ENCODE measurements at places on chromosomes 12 and 14.

- H3K4me1 ChIP-seq = no peaks in the 10 kb centered on the region
- H3K27ac ChIP-seq = no peak overlapping the region
- H3K4me3 ChIP-seq = no peak overlapping the region
- no peaks in the 10 kb centered on the region for H3K36me3 ChIP-seq
Observed at GRCh38 chr12:64009321-64010068, 165.0 kb downstream of the SRGAP1 start.

DNA sequence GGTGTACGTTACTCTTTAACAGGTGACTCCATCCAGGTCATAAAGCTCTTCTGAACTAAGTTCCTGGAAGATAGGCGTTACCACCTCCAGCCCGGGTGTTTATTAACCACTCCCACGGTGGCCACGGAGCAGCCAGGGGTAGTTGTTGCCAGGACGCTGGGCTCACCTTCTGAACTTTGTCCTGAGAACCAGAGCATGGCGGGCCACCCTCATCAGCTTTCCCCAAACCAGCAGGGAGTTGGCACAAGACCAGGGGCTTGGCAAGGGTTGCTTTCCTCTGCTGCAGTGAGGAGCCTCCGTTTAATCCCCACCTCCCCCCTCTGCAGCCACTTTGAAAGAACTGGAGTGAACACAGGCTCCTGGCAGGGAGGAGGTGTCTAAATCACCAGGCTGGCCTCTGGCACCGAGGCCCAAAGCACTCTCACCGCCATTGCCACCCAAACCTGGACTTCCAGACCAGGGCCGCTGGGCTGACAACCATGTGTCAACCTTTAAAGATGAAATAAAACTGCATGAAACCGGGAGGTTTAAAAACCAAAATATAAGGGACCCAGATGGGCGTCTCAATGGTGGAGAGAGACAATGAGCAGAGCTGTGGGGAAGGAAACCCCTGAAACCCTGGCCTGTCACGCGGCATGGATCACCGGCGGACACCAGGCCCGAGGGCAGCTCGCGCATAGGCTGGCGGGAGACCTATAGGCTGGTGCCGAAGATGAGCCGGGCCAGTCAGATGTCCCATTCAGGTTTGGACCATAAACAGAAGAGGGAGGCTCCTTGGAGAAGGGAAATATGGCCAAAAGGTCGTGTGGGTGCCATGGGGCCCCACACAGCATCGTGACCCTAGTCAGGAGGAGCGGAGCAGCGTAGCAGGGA lies 30.9 kb upstream of the TDRD9 start:
- DNase-seq = no peak
- no peaks in the 10 kb centered on the region for H3K36me3 ChIP-seq
- no peak overlapping the region for H3K4me3 ChIP-seq

DNA sequence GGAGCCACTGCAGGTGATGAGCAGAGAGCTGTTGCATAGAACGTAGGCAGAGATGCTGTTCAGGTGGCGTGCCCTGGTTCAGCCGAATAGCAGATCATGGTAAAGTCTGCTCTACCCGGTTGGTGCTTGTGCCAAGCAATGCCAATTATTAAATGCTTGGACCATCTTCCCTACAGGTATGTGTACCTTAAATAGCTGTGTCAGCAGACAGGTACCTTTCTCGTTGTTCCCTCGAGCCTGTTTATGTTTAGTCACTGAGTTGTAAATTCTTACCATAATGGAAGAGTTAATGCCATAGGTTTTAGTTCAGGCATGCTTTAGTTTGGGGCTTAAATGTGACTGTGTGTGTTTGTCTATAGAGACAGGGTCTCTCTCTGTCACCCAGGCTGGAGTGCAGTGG lies 112.5 kb upstream of the CPM start:
- no peak for DNase-seq
- H3K36me3 ChIP-seq = no peaks in the 10 kb centered on the region
- H3K4me3 ChIP-seq = no peak overlapping the region
- no peaks in the 10 kb centered on the region for H3K27me3 ChIP-seq

- H3K27ac ChIP-seq = no peak overlapping the region
- H3K4me3 ChIP-seq = no peak overlapping the region
- H3K27me3 ChIP-seq = no peaks in the 10 kb centered on the region
- H3K36me3 ChIP-seq = peaks cover 9% of the 10 kb centered on the region
- no peaks in the 10 kb centered on the region for H3K4me1 ChIP-seq
Observed at GRCh38 chr14:100383727-100384158, 60.6 kb downstream of the SLC25A47 start.

- no peak for DNase-seq
- no peak overlapping the region for H3K27ac ChIP-seq
- H3K27me3 ChIP-seq = no peaks in the 10 kb centered on the region
Observed at GRCh38 chr12:81354327-81354932, 276.6 kb downstream of the ACSS3 start.

- no peaks in the 10 kb centered on the region for H3K27me3 ChIP-seq
- peaks cover 6% of the 10 kb centered on the region for H3K4me1 ChIP-seq
- H3K36me3 ChIP-seq = no peaks in the 10 kb centered on the region
- H3K27ac ChIP-seq = no peak overlapping the region
Observed at GRCh38 chr12:50579757-50580267, 75.0 kb downstream of the DIP2B start.

- H3K27ac ChIP-seq = no peak overlapping the region
- no peak for DNase-seq
- H3K4me3 ChIP-seq = no peak overlapping the region
- no peaks in the 10 kb centered on the region for H3K36me3 ChIP-seq
- no peaks in the 10 kb centered on the region for H3K4me1 ChIP-seq
Observed at GRCh38 chr12:132245521-132246101, 83.8 kb downstream of the GALNT9 start.

- H3K4me3 ChIP-seq = no peak overlapping the region
- no peaks in the 10 kb centered on the region for H3K36me3 ChIP-seq
- no peaks in the 10 kb centered on the region for H3K4me1 ChIP-seq
- DNase-seq = no peak
- H3K27ac ChIP-seq = no peak overlapping the region
- H3K27me3 ChIP-seq = no peaks in the 10 kb centered on the region
Observed at GRCh38 chr14:49114161-49114893, 471.9 kb downstream of the RPS29 start.

- no peak for DNase-seq
- no peak overlapping the region for H3K4me3 ChIP-seq
- H3K27ac ChIP-seq = no peak overlapping the region
- H3K27me3 ChIP-seq = peaks cover 2% of the 10 kb centered on the region
Observed at GRCh38 chr14:94542111-94542810, 19.0 kb upstream of the SERPINA4 start.

GRCh38 chr14:104516906-104517305 lies 62.7 kb upstream of the C14orf180 start:
- no peak for DNase-seq
- no peaks in the 10 kb centered on the region for H3K27me3 ChIP-seq
- no peak overlapping the region for H3K27ac ChIP-seq

- H3K4me3 ChIP-seq = no peak overlapping the region
- no peak overlapping the region for H3K27ac ChIP-seq
- no peaks in the 10 kb centered on the region for H3K27me3 ChIP-seq
- DNase-seq = no peak
- no peaks in the 10 kb centered on the region for H3K4me1 ChIP-seq
Observed at GRCh38 chr12:41073633-41074472, 114.3 kb upstream of the PDZRN4 start.

GRCh38 chr12:5248230-5248629 lies 183.7 kb upstream of the NTF3 start:
- DNase-seq = no peak
- H3K4me3 ChIP-seq = no peak overlapping the region
- H3K4me1 ChIP-seq = no peaks in the 10 kb centered on the region
- no peaks in the 10 kb centered on the region for H3K27me3 ChIP-seq
- no peaks in the 10 kb centered on the region for H3K36me3 ChIP-seq

DNA sequence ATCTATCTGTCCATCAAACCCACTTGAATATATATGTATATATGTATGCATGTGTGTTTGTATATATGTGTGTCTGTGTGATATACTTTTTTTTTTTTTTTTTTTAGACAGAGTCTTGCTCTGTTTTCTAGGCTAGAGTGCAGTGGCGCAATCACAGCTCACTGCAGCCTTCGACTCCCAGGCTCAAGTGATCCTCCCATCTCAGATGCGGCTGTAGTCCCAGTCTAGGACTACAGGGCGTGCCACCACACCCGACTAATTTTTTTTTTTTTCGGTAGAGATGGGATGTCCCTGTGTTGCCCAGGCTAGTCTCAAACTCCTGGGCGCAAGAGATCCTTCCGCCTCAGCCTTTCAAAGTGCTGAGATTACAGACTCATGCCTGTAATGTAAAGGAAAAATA lies 13.0 kb upstream of the APOBEC1 start:
- no peaks in the 10 kb centered on the region for H3K4me1 ChIP-seq
- no peak overlapping the region for H3K4me3 ChIP-seq
- H3K36me3 ChIP-seq = no peaks in the 10 kb centered on the region

- no peaks in the 10 kb centered on the region for H3K27me3 ChIP-seq
- no peak overlapping the region for H3K4me3 ChIP-seq
- H3K36me3 ChIP-seq = peaks cover 44% of the 10 kb centered on the region
- H3K4me1 ChIP-seq = peaks cover 54% of the 10 kb centered on the region
- no peak overlapping the region for H3K27ac ChIP-seq
Observed at GRCh38 chr12:56723352-56723751, 1.7 kb downstream of the NACA start.

DNA sequence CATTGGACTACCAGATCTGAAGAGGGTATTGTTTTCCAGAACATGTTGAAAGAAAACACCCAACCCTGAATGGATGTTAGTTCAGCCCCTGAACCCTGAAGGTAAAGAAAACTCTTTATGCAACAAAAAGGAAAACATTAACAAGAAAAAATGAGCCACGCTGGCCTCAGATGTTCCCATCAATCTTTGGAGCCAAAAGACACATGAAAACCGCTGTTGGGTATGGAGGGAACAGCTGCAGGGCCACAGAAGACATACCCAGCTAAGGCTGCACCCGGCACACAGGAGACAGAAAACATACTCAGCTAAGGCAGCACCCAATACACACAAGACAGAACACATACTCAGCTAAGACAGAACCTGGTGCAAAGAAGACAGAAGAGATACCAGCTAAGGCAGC lies 51.3 kb upstream of the GALNT9 start:
- no peaks in the 10 kb centered on the region for H3K36me3 ChIP-seq
- no peaks in the 10 kb centered on the region for H3K4me1 ChIP-seq
- no peak overlapping the region for H3K27ac ChIP-seq
- peaks cover 2% of the 10 kb centered on the region for H3K27me3 ChIP-seq
- H3K4me3 ChIP-seq = no peak overlapping the region

GRCh38 chr12:90174198-90174510 lies 465.5 kb upstream of the ATP2B1 start:
- H3K27ac ChIP-seq = no peak overlapping the region
- H3K4me3 ChIP-seq = no peak overlapping the region
- H3K36me3 ChIP-seq = no peaks in the 10 kb centered on the region
- no peaks in the 10 kb centered on the region for H3K27me3 ChIP-seq

DNA sequence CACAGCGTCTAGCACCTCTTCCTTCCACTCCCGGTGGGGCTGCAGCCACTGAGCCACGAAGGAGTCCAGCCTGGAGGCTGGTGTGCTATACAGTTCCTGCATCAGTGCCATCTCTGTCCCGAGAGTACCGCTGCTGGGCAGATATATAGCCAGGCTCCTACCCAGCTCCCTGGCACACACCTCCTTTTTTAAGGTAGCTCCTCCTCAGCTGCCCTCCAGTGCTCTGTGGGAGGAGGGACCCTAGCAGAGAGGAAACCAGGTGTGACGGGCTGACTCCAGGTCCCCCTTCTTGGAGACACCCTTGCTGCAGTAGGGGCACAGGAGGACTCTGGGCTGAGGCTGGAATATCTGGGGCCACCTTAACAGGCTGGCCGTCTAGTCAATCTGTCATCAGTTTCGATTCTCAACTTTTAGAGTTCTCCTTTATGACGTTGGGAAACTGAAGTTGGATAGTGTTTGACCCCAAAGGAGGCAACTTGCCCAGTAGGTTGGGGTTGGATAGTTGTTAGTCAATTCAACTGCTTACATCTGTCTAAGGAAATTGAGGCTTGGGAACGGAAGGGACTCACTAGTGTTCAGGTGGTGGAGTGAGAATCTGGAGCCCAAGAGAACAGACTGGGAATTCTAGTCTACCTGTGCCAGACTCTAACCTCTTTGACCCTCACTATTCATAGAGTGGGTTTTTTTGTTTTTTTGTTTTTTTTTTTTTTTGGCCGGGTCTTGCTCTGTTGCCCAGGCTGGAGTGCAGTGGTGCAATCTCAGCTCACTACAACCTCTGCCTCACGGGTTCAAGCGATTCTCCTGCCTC lies at the start of gene OASL:
Gene OASL (minus strand): TSS at position 386 of the 808 bp plus-strand sequence. CDS start 275 bp downstream, at position 111.
- peaks cover 55% of the 10 kb centered on the region for H3K4me1 ChIP-seq
- peak; percentile 67 for DNase-seq
- H3K36me3 ChIP-seq = no peaks in the 10 kb centered on the region
- peak within 1 kb of the TSS; percentile 78 for H3K27ac ChIP-seq

DNA sequence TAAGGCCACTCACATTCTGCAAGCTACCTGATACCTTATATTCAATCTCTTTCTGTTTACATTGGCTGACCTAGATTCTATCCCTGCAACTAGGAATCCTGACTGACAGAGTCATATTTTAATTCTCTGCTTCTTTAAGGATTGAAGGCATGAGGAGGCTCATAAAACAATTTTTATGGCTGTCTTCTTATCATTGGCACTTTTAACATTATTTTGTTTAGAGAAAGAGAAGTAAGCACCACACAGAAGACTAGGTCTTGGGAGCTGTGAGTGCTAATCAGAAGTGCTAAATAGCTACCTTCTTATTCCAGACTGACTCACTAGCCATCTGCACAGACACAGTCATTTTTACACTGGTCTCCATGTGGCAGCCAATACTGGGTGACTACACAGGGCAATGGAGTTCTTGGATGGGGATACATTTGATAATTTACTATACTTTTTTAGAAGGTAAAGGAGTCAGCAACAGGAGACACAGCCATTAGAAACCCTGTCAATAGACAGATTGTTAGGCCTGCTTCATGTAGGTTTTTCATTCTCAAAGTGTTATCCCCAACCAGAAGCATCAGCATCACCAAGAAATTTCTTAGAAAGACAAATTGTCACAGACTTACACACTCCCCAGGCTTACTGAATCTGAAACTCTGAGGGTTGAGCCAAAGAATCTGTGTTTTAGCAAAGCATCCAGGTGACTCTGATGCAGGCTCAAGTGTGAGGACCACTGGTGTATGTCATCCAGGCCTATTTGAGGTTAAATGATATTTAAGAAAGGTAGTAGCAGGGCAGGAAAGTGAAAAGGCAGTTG lies 214.1 kb downstream of the DUSP6 start:
- no peak overlapping the region for H3K4me3 ChIP-seq
- H3K27me3 ChIP-seq = no peaks in the 10 kb centered on the region
- no peaks in the 10 kb centered on the region for H3K36me3 ChIP-seq
- H3K4me1 ChIP-seq = no peaks in the 10 kb centered on the region

GRCh38 chr12:85836197-85837090 lies at the start of gene RASSF9:
Gene RASSF9 (minus strand): TSS chr12:85836409. CDS start chr12:85836201, 208 bp downstream.
- H3K27me3 ChIP-seq = no peaks in the 10 kb centered on the region
- H3K36me3 ChIP-seq = no peaks in the 10 kb centered on the region
- no peaks in the 10 kb centered on the region for H3K4me1 ChIP-seq
- no peak for DNase-seq
- H3K27ac ChIP-seq = no peak within 1 kb of the TSS
- H3K4me3 ChIP-seq = no peak within 1 kb of the TSS

- H3K36me3 ChIP-seq = no peaks in the 10 kb centered on the region
- no peak overlapping the region for H3K27ac ChIP-seq
- no peaks in the 10 kb centered on the region for H3K27me3 ChIP-seq
- H3K4me3 ChIP-seq = no peak overlapping the region
- no peaks in the 10 kb centered on the region for H3K4me1 ChIP-seq
Observed at GRCh38 chr12:131642771-131643170, 68.1 kb upstream of the SFSWAP start.

GRCh38 chr14:106530423-106531107 lies 1004.2 kb downstream of the TMEM121 start:
- H3K27ac ChIP-seq = no peak overlapping the region
- no peaks in the 10 kb centered on the region for H3K27me3 ChIP-seq
- DNase-seq = peak; percentile 71
- H3K36me3 ChIP-seq = no peaks in the 10 kb centered on the region
- no peak overlapping the region for H3K4me3 ChIP-seq
